Epithelial cell of prostate (primary cell): ENCODE measurements at places on chromosomes 12 and 14.

- DNase-seq: no peak
Measured at GRCh38 chr14:59140106-59140843, 48.2 kb upstream of the DAAM1 start.

DNA sequence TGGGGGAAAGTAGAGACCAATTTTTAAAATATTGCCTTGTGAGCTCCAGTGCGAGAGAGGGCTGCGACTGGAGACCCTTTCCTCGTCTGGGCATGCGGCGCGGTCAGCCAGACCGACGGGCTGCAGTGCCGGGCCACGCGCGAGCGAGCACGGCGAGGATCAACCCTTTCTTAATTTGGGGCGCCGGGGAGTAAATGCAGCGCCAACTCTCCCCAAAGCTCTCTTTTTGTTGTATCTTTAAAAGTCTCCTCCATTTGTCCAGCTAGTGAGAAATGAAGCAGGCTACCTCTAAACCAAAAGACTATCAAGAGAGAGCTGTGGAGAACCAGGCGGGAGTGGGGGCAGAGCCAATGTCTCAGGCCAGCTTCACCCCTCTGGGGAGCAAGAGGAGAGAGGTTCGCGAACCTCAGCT is 1.4 kb downstream of the SIX1 start:
- no peak for DNase-seq

GRCh38 chr12:82695531-82695930 is 8.8 kb downstream of the TMTC2 start:
- no peak for DNase-seq

GRCh38 chr14:36604757-36605505 is 22.5 kb upstream of the NKX2-8 start:
- no peak for DNase-seq

DNA sequence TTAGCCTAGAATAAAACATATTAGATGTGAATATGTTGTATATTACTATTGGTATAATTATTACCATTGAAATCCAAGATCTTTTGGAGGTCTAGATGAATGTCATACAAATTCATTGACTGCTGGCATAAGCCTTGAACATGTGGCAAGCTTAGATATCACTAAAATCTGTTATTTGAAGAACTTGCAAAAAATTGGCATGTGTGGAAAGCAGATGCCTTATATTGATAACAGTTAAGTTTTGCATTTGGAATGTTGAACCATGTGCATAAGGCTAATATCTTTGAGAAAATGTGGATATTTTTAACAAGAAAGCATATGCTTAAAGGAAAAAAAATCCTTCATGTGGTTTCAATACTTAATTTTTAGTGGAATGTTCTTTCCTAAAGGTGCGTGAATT is 203.6 kb upstream of the PRICKLE1 start:
- DNase-seq: no peak

DNA sequence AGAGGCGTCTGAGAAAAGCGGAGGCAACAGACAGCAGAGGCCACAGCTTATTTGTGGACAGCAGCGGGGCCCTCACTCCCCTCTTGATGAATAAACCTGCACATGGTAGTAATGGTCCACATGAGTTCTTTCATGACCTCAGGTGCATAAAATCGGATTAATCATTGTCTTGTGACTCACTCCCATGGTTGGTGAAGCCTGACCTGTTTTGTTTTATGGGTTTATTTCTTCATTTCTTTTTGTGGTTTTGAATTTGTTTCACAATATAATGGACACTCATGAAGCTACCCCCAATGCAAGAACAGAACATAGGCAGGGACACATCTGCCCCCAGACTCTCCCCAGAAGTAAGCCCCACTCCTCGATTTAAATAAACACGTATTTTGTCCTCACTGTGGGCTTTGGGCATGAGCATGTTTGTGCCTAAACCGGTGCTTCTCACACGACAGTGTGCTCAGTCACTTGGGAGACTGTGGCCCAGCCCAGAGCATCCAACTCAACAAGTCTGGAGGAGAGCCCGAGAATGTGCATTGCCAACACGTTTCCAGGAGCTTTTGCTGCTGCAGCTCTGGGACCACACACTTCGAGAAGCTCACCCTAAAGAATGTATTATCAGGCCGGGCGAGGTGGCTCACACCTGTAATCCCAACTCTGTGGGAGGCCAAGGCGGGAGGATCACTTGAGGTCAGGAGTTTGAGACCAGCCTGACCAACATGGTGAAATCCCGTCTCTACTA is 116.1 kb downstream of the SCARB1 start:
- DNase-seq: peak; percentile 88

GRCh38 chr12:80484746-80485145 is 40.7 kb downstream of the PTPRQ start:
- no peak for DNase-seq

DNA sequence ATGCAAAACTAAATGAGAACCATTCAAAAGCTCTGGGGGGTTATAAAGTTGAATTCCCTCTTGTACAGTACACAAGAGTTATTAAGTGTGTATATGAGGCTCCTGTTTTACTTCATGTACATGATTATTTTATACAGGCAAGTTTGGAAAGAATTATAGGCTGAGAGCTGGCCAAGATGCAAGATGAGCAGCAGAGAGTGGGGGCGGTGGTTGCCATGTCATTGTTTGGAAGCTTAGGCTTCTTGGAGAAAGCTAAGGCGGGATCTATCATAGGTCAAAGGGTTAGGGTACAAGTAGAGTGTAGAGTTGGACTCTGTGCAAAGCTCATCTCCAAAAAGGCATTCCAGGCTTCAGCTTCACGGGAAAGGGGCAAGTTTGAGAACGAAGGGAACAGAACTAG is 297.1 kb upstream of the TBX3 start:
- no peak for DNase-seq

DNA sequence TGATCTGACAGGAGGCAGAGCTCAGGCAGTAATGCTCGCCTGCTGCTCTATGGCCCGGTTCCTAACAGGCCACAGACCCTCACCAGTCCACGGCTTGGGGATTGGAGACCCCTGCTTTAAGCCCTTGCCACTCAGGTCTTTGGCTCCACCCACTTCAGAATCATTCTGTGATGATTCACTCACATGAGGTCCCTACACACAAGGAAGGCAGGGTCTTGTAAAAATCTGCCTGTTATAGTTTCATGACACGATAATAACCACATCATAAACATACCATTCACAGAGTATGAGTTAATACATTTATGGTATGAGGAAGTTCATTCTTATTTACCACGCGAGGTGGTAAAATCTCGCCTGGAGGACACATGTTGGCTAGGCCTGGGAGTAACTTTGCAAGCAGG is 29.0 kb upstream of the MAX start:
- peak; percentile 95 for DNase-seq

GRCh38 chr12:94874518-94875302 is 128.8 kb downstream of the NDUFA12 start:
- DNase-seq: no peak

GRCh38 chr14:23285530-23286019 is 357 bp downstream of the HOMEZ start:
- no peak for DNase-seq

DNA sequence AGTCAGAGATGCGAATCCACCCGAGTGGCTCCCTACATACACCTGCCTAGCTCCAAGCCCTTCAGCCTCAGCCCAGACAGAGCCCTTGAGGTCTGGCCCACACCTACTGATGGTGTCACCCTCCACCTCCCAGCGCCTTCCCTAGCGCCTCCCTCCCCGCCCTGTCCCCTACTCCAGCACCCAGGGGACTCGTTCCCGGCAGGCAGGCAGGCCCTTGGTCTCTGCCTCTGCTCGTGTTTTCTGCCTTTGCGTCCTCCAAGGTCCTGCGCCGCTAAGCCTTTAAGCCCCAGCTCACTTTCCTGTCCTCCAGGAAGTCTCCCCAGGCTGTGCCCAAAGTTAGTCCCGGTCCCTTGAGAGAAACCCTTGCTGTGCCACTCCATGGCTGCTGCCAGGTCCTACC is 12.7 kb downstream of the INF2 start:
- no peak for DNase-seq

DNA sequence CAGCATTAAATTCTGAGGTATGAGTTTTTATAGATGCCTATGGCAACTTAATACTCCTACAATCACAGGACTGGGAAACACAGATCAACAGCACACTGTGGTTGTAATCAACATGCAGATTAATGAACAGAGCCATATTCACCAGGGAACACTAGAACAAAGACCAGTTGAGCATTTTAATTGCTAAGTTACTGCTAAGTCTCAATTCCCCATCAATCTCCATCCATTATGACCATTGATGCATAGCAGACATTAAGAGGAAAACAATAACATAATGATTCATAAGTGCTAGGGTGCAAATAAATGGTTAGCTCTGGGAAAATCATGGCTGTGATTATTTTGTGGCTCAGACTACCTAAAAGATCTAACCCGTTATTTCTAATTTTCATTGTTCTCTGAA is 505.6 kb downstream of the TRHDE start:
- no peak for DNase-seq

DNA sequence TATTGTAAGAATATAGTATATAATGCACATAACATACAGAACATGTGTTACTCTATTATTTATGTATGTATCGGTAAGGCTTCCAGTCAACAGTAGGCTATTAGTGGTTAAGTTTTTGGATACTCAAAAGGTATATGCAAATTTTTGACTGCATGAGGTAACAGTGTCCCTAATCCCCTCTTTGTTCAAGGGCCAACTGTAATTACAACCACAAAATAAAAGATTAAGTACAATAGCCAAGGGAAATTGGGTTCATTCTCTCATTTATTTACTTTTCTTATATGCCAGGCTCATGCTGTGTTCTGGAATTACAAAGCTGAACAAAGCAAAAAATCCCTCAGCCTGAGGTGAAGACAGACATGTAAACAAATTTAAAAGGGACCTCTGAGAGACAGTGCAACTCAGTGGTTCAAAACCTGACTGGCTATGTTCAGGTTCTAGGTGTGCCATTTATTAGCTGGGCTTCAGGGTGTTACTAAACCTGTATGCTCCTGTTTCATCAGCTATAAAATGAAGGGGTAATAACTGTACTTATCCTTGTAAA is 43.4 kb upstream of the TSPAN8 start:
- DNase-seq: no peak

DNA sequence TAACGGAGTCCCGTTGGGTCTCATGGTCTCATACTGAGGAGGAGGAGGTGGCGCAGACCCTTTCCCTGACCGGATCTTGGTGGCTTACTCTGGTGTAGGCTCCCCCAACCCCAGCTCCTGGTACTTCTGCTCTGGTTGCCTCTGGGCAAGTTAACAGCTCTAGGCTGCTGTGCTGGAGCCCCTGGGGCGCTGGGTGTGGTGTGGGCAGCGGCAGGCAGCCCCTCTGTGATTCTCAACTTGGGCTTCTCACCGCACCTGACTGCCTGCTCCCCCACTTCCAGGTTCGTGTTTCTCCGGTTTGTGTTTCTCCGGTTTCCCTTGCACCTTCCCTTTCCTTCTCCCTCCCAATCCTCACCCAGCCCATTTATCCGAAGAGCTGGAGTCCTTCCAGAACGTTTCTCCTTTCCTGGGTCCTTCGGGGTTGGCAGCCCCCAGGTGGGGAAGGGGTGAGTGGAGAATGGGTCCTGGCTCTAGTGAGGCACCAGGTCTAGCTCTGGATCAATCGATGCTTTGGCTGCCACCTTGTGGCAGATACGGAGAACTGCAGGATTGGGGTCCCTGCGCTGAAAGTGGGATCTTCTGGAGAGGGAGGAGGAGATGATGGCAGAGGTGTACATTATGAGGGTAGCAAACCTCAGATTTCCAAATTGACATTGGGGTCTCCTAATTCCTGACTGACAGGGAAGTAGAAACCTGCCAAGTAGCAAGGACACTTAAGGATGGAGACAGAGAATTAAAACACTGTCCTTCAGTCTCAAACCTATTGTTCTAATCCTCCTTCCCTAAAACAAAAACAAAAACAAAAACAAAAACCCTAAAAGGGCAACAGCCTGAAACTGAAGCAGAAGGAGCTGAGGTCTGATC is 8.3 kb downstream of the CISTR start:
- DNase-seq: no peak

DNA sequence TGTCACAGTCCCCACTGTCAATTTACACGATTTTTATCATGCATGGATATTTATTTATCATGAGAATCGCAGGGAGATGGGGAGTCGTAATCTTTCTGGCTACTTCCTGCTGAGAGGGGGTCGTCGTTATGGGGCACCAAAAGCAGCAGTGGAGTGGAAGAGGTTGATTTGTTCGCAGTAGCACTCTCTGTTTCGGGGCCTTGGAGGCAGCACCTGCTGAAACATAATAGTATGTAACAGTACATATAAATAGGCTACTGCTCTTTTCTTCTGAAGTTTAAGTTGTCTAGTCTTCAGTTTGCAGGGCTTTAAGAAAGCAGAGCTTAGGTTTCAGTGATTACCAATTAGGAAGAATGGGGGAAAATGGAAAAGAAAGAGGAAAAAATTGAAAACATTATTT is 3.8 kb downstream of the SOAT2 start:
- DNase-seq: no peak

- DNase-seq: no peak
Measured at GRCh38 chr14:41299924-41300323, 306.8 kb upstream of the LRFN5 start.

DNA sequence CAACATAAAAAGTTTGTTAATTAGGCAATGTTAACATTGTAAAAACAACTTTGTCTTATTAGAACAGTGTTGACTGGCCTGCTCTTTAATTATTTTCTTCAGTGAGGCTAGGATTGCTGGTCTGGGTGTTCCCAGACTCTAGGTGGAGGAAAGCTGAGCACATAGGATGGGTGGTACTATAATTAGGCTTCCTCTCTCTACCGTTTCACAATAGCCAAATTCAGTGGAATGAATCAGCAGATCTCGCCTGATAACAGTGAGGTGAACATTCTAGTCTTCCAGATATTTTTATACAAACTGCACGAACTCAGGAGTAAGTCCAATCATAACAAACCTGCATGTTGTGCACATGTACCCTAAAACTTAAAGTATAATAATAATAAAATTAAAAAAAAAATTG is 11.9 kb downstream of the PTGDR start:
- no peak for DNase-seq

DNA sequence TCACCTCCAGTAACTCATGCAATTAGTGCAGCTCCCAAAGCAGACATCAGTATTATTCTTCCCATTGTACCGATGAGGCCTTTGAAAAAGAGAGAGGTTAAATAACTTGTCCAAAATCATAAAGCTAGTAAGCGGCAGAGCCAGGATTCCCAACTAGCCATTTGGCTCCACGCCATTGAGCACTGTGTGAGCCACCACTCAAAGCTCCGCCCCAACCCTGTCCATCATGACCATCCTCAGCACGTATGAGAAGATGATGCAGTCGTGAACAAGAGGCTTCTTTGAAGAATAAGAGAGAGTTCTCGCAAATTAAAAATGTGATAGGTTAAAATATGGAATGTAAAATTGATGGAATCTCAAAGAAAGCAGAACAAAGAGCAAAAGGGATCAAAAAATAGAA is 14.6 kb downstream of the CLMN start:
- no peak for DNase-seq

GRCh38 chr12:90515199-90516175 is 439.5 kb downstream of the CCER1 start:
- DNase-seq: no peak

GRCh38 chr12:84276215-84276614 is 636.4 kb downstream of the SLC6A15 start:
- DNase-seq: no peak
